ENCODE measurements at places on chromosomes 16 and 17. TPM values are rescaled to one million over a fixed set of nuclear protein-coding genes. Genes with fewer than 3 reads are reported as not detected.

The CCL15 gene
- not detected for total RNA-seq

The RAB26 gene
- not detected for total RNA-seq

The TM4SF5 gene
- not detected for total RNA-seq

The CHST5 gene
- total RNA-seq: not detected

DNA sequence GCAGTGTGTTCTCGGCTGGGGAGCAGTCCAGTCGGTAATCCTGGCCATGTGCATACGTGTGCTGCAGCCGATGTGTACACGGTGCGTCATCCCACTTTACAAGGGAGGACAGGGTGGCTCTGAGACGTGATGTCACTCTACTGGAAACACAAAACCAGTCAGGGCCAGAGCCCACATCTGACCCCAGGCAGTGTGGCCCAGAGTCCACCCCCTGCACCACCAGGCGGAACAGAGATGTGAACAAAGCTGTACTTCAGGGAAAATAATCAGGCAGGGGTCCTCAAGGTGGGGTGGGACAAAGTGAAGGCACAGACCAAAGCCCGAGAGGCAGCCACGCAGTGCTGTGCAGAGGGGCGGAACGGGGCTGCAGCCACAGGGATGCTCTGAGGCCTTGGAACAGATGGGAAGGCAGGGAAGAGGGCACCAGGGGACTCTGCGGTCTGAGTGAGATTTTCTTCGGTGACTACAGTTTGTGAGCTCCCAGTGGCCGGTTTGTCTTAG is 181.5 kb downstream of the ZNF423 start:
- DNase-seq: no peak

- no peak for DNase-seq
These were observed 3.6 kb downstream of the KRT17 start for GRCh38 chr17:41620583-41621434.

DNA sequence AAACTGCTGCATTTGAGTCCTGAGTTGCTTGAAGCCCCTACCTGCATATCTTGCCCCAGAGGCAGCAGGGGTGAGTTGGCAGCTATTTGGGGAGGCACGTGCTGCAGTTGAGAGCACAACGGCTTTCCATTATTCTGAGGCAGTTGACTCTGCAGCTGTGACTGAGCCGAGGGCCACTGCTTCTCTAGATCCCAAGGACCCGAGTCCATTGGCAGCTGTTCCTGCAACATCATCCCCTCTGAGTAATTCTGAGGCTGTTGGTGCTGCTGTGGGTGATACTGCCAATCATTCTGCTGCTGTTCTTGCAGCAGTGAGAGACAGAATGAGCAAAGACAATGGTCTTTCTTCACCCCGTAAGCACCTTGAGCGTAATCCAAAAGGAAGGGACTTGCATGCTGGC is 12.7 kb downstream of the TERF2IP start:
- no peak for DNase-seq

Data from esophagus muscularis mucosa (tissue), 4 donors.